NCI-H1105 treated with DMSO at 0.1 percent for 48 hours (cell line): ENCODE measurements at places on chromosomes 5 and 9.

GRCh38 chr9:104417296-104417695, 86.8 kb upstream of the OR13F1 start:
- DNase-seq, result no peak

DNA sequence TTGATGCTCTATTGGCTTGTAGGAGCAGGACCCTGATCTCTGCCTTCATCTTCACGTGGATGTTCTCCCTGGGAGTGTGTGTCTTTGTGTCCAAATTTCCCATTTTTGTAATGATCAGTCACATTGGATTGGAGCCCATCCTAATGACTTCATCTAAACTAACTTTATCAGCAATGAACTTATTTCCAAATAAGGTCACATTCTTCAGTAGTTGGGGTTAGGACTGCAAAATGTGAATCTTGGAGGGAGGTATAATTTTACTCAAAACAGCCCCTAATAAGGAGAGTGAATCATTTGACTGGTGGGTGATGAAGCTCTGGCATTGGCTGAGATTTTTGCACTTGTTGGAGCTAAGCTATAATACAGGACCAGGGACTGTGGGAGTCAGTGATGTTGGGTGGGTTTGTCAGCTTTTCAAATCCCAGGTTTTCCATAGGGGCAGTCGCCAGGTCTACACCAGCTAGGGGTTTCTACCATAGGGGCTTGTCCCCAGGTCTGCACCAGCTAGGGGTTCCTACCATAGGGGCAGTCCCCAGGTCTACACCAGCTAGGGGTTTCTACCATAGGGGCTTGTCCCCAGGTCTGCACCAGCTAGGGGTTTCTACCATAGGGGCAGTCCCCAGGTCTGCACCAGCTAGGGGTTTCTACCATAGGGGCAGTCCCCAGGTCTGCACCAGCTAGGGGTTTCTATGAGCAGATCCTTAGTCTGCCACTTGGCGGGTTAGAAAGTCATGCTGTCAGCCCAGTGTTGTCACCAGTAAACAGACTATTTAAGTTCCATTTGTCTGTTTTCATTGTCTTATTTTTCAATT, 382.6 kb upstream of the DAP start:
- no peak for DNase-seq

DNA sequence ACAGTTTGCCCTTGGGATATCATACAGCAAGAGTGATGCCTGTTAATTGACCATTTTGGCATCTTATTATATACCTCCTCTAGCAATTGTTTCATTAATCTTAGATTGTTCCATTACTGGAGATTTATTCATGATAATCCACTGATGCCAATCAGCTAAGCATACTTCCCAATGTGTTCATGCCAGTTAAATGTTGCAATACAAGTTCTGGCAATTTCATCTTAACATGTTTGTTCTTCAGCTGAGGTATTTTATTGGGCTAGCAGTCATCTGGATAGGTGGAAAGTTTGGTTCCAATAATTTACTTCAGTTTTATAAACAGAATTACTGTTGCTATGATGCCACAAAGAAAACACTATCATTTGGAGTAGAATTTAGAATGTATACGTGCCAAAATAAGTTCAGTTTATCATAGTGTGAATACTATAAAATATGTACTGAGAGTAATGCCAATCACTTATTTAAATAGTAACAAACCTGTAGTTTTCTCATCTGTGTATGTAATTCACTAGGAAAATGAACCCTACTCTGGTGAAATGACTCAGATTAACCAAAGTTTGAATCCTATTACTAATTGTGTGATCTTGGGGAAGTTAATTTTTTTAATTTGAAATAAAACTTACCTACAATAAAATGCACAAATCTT, 27.9 kb upstream of the IL31RA start:
- DNase-seq, result no peak

DNA sequence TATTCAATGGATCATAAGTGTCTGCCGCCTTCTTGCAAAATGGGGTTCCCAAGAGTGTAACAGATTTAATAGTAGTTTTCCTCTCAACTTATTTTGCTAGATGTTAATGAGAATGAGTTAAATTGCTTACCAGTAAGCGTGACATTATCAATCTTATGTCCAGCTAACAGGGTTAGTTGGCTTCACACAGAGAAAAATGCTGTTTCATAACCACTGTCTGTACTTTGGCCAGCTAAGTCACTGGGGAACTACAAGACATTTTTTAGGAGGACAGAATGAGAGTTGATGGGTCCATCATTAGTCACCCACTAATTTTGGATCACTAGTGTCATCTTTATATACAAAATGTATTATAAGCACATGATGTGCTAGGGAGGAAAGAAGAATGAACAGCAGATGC, 1.4 kb downstream of the CDC37L1 start:
- DNase-seq, result no peak

DNA sequence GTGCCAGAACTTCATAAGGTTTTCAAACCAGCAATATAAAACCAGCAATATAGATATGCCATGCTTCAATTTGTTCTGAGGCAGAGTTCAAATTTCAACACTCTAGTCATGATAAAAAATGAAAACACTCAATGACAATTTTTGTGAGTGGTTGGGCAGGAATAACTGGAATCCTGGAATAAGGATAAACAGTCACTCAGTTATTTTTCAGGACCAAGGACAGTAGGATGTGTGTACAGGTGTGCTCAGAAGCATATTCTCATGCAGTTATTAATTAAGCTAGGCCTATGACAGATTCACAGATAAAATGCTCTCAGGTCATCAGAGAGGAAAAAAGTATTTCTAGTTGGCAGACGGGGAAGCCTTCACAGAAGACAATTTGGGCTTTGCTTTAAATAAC, 117.3 kb upstream of the PPP2R2B start:
- DNase-seq, result no peak

- DNase-seq, result no peak
These were observed 129.7 kb upstream of the DHFR start for GRCh38 chr5:80784451-80784850.

- no peak for DNase-seq
These were observed 122.9 kb downstream of the CDC42SE2 start for GRCh38 chr5:131386779-131387178.

DNA sequence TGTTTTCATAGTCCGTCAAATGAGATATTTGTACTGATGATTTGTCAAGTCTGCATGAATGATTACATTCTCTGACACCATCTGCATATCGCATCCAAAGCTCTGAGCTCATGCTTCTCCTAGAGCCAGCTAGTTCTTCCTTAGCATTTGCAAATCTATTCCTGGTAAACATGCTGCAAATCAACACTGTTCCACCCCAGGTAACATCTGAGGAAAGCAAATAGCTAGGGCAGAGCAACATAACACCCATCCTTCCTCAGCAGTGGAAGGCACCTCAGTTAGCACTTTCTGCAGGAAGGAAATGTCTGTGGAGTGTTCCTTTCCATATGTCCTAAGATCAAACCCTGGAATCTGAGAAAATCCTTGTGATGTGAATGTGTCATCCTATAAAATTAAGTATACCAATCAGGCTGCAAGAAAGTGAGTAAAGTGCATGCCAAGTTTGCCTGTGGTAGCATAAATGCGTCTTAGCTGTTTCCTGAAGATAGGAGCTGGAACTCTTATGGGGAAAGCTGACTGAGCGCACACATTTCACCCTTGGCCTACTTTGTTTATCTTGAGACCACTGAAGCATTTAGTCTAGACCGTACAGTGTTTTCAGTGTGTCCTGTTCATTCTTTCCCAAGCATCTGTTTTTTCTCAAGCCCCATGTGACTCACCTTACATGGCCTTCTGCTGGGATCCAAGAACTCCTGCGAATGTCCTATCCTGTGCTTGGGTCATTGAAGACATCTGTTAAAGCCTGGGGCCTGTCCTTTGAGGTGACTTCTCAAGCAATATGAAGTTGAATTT, 50.9 kb upstream of the STARD4 start:
- no peak for DNase-seq

DNA sequence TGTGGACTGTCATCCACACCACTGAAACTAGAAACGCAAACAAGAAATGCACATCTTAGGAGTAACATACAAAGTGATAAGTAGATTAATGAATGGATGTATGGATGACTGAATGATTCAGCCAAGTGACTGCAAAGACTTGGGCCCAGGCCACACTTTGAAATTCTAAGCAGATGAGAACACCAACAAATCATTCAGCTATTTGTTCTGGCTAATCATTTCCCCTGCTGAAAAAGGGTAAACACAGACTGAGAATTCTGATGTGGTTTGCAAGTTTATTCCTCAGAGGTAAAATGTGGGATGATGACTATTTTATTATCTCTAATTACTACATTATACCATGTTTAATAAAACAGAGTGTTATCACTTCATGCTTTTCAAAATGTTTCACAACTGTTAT, 163.2 kb upstream of the ADAMTS16 start:
- DNase-seq, result no peak

DNA sequence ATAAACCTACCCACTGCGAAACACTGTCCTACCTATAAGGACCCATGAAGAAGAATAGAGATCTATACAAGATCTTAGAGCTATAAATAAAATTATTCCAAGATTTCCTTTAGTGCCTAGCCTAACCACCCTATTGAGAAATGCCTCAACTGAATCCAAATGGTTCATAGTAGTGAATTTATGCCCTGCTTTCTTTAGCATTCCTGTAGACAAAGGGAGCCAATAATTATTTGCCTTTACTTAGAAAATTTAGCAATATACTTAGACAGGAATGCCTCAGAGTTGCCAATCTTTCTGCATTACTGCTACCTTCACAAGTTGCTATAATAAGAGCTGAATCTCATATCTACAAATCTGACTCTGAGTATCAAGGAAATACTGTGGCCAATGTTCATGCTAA, 62.6 kb downstream of the PUM3 start:
- no peak for DNase-seq

DNA sequence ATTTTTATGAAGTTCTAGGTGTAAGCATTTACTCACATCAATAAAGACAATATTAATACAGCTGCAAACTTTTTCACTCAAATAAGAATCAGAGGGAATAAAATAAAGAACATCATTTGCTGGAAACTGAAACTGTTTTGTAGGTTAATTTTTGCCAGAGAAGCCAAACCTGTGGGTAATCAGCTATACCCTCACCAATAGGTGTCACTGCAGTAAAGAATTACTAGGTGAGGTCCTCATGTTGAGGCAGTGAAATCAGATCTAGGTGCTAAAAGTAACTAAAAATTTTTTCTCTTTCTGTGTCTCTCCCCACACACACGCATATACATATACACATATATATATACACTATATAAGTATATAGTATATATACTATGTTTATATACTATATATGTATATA, 1016.3 kb upstream of the SEMA6A start:
- peak; percentile 4 for DNase-seq

DNA sequence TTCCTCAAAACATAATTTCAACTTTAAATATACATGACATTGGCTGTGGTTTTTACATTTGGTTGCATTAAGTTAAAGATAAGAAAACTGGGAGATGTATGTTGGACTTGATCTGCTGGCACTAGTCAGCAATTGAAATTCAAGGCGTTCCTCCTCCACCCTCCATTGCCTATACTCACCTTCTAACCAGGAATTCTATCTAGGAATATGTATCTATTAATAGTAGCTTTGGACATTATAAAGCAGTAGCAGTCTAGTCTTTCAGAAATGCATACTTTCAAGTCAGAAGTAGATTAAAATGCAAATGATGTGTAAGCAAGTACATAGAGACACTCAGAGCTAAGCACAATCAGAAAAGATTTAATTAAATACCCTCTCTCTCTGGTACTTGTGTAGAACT, 24.9 kb downstream of the FER start:
- DNase-seq, result no peak

- DNase-seq, result no peak
These were observed 150.7 kb upstream of the RASA1 start for GRCh38 chr5:87116825-87117512.

DNA sequence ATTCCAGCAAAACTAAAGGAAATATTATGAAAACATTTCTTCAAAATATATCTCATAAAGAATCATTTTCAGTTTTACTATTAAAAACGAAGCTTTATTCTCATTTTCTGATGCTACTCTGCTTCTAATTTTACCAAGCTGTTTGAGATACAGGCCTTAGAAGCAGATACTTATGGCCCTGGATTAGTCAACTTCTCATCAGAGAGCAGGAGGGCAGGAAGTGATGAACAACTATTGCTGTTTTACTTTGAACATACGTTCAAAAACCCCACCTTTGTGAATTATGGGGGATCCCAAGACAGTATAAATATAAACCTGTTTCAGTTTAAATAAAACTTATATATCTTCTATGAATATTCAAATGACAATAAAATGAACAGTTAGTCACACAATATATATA, 16.0 kb downstream of the MPDZ start:
- DNase-seq, result no peak

DNA sequence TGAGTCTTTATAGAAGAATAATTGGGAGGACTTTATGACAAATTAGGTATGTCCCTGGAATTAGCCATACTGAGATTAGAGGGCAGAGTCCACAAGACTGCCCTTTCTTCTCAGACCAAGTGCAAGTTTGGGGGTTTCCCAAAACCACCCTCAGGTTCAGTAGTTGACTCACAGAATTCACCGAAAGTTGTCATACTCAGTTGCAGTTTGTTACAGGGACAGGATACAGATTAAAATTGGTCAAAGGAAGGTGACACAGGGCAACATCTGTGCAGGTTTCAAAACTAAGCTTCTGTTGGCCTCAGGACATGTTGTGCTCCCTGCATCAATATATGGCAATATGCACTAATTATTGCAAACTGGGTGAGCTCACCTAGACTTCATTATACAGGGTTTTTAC, 3.8 kb downstream of the RANBP17 start:
- DNase-seq, result no peak

DNA sequence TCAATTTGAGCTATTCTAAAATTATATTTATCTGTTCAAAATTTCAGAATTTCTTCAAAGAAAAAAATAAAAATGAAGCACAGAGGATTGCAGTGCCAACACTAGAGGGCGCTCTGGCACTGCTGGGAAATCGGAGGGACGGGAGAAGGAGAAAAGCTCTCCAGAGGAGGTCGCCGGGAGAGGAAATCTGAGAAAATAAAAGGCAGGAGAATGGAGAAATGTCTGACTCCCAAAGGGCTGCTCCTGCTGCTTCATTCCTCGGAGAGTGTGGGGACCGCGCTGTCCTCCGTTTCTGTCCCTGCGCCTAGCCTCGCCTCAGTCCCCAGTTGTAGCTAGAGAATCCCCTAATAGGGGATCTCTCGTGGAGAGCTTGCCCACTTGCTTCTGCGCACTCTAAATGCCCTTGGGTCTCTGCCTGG, 40.0 kb upstream of the ARSB start:
- peak; percentile 27 for DNase-seq
